ENCODE measurements at places on chromosomes 6 and 20. TPM values are rescaled to one million over a fixed set of nuclear protein-coding genes. Genes with fewer than 3 reads are reported as not detected.

Gene MOXD1
- total RNA-seq = 0.58 TPM

DNA sequence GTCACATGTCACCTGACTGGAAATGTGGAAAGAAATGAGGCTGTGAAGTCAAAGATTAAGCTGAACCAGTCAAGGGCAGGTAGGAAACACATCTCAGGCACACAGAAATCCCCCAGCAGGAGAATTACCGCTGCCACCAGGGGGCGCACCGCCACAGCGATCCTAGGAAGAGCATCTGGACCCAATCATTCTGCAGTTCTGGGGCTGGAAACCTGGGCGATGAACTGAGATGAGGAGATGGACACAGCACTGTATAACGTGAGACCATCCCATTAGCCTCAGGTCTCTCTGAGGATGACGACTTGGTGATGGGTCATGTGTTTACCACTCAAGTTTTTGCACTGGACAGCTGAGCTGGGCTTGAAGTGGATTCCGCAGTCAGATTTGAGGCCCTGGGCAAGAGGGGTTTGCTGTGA, 6.5 kb upstream of the SLC24A3 start:
- no peak overlapping the region for H3K4me3 ChIP-seq
- no peaks in the 10 kb centered on the region for H3K27me3 ChIP-seq
- DNase-seq = peak; percentile 87
- no peak overlapping the region for H3K27ac ChIP-seq

Gene SRPK1
- total RNA-seq = 24.1 TPM

- no peaks in the 10 kb centered on the region for H3K36me3 ChIP-seq
- DNase-seq = no peak
- H3K4me1 ChIP-seq = no peaks in the 10 kb centered on the region
- no peak overlapping the region for H3K27ac ChIP-seq
- H3K27me3 ChIP-seq = no peaks in the 10 kb centered on the region
Measured at GRCh38 chr20:20864351-20865096, 152.1 kb upstream of the RALGAPA2 start.

DNA sequence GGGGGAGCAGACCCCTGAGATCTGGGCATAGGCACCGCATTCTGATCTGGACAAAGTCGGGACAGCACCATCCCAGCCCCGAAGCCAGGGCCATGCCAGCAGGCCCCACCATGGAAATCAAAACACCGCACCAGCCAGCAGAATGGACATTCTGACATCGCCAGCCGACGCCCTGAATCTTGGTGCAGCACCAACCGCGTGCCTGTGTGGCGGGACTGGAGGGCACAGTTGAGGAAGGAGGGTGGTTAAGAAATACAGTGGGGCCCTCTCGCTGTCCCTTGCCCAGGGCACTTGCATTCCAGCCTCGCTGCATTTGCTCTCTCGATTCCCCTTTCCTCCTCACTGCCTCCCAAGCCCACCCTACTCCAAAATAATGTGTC, 2.0 kb downstream of the NNAT start:
- H3K27me3 ChIP-seq = no peaks in the 10 kb centered on the region
- H3K27ac ChIP-seq = peak overlapping the region; percentile 100
- H3K4me1 ChIP-seq = peaks cover 46% of the 10 kb centered on the region
- H3K36me3 ChIP-seq = peaks cover 37% of the 10 kb centered on the region

DNA sequence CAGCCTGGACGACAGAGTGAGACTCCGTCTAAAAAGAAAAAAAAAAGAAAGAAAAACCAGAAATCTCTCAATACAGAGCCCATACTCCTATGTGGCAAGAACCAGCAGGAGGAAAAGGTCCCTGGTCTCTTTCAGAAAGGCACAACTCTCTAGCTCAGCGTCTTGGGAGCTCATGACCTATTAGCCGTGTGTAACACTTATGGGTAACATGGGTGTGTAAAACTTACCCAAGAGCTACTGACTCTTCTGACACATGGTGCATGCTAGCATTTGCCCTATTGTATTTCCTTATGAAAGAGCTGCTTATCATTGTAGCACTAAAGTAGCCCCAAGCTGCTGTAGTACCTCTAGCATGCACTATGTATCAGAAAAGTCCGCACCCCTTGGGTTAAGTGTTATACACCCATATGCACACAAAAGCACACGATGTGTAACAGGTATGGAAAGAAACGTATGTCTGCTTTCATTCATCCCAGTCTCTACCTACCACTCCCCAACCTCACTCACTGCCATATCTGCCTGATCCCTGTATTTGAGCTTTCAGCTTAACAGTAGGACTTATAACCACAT, 85.4 kb downstream of the ZMYND8 start:
- H3K36me3 ChIP-seq = no peaks in the 10 kb centered on the region
- DNase-seq = no peak
- H3K4me3 ChIP-seq = no peak overlapping the region

DNA sequence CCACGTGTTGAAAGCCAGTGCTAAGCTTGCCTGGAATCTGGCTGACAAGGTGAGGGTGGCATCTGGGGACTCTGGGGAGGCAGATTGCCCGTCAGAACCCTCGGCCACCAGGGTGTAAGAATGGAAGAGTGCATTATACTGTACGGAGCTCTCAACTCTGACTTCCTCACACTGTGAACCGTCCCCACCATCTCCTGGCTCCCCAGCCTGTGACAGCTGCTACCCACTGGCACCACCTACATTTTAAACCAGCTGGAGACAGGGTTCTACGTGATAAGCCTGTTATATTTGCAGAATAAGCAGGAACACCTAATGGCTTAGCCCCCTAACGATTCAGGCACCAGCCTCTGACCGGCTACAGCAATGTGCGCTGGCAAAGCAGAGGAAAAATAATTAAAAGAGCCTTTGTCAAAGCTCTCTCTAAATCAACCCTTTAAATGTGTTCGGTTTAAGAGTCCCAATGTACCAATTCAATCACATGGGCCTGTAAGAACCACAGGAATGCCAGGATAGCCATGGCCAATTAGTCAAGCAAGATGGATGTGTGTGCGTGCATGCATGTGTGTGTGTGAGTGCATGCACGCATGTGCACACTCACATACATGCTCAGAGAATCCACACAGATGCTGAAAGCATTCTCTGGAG, 89.1 kb upstream of the TAB2 start:
- H3K36me3 ChIP-seq = no peaks in the 10 kb centered on the region
- DNase-seq = no peak
- no peak overlapping the region for H3K27ac ChIP-seq
- H3K27me3 ChIP-seq = no peaks in the 10 kb centered on the region
- H3K4me3 ChIP-seq = no peak overlapping the region
- H3K4me1 ChIP-seq = peaks cover 8% of the 10 kb centered on the region

GRCh38 chr20:14667226-14667625, 329.8 kb upstream of the FLRT3 start:
- H3K27me3 ChIP-seq = no peaks in the 10 kb centered on the region
- H3K27ac ChIP-seq = no peak overlapping the region
- no peak overlapping the region for H3K4me3 ChIP-seq
- no peaks in the 10 kb centered on the region for H3K4me1 ChIP-seq

Gene PBOV1
- not detected for total RNA-seq

Gene SYNDIG1
- total RNA-seq = not detected

DNA sequence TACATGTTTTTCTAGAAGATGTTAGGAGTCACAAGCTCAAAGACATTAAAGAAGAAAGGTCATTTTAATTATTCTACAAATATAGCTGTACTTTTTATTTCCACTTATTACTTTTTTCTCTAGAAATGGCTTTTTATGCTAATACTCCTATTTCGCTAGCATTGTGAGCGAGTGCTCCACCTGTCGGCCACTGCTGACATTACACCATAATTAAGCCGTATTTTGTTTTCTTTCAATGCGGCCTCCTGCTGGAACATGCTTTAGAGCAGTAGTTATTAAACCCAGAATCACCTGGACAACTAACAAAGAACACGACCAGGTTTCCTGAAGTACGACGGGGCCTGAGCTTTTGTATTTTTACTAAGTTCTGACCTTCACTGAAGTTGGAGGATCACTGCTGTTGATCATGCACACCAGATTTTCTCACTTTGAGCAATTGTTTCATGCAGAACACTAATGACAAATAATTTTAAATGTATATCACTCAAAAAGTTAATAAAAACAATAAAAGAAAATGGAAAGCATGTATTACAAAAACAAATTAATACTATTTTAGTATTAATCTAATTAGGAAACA, 74.1 kb upstream of the PAK5 start:
- H3K27ac ChIP-seq = no peak overlapping the region
- H3K36me3 ChIP-seq = no peaks in the 10 kb centered on the region
- DNase-seq = peak; percentile 17
- no peak overlapping the region for H3K4me3 ChIP-seq

DNA sequence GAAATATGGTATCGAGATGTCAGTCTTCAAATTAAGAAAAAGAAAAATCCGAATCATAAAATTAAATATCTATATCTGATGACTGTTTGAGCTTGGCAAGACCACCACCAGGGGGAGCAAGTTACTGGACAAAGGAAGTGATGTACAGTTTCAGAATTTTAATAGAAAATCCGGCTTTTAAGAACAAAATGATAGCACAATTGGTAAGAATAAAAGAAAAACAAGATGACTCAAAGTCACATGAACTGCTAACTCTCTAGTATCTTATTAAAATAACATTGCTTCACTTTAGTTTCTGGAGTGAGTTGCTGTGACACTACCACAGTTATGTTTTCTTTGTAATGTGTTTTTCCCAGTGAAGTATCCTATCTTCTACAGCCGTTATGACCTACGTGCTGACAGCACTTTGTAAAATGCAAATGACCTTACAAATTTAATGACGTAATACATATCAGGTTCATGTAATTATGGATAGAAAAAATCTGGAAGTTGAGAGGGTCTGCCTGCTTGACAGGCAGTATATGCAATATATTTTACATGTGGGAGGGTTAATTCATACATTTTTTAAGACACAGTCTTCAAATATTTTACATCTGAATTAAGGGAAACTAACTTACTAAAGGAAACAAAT, 405.3 kb upstream of the HS3ST5 start:
- H3K4me1 ChIP-seq = no peaks in the 10 kb centered on the region
- H3K4me3 ChIP-seq = no peak overlapping the region
- H3K27ac ChIP-seq = no peak overlapping the region
- no peaks in the 10 kb centered on the region for H3K27me3 ChIP-seq
- DNase-seq = no peak

Gene CENPQ
- total RNA-seq = 2.0 TPM

Gene TLDC2
- not detected for total RNA-seq

Gene F13A1
- 26.2 TPM for total RNA-seq

- no peaks in the 10 kb centered on the region for H3K36me3 ChIP-seq
- no peak overlapping the region for H3K4me3 ChIP-seq
- H3K27ac ChIP-seq = no peak overlapping the region
- DNase-seq = no peak
Measured at GRCh38 chr6:31042806-31043205, 32.5 kb downstream of the MUC22 start.

DNA sequence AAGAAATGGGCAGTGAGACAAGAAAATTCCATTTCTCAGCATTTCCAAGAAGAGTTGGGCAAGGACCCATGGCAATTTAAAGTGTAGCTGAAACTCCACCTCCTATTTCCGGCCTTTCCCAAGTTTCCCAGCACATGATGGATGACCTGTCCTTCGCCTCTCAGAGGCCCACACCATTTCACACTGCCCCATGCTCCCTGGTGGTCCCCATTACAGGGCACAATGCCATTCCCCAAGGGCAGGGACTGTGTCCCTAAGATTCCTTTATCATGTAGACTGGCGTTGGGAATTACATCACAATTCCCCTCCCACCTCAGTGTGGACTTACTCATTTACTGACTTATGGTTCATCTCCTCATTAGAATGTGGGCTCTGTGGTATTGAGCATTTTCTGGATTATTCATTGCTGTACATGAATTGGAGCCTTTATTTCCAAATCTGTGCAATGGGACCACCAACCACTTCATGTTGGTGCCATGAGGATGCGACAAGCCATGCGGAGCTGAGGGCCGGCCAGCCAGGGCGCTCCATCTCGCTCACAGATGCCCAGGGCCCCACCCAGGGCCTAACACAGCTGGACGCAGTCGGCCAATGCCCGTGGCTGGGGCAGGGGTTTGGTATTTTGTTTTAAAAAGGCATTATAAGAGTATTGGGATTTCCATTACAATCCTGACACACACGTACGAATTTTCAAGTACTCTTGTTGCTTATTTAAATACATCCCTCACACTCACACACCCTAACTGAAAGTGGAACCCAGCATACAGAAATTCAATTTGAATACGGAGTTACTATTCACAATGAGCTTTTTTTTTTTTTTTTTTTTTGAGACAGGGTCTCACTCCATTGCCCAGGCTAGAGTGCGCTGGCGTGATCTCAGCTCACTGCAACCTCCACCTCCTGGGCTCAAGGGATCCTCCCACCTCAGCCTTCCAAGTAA, 5.4 kb downstream of the ACSS1 start:
- DNase-seq = no peak
- peak overlapping the region; percentile 19 for H3K4me3 ChIP-seq
- peak overlapping the region; percentile 83 for H3K27ac ChIP-seq
- peaks cover 90% of the 10 kb centered on the region for H3K4me1 ChIP-seq
- no peaks in the 10 kb centered on the region for H3K27me3 ChIP-seq

Gene ME1
- 37.0 TPM for total RNA-seq

- no peak overlapping the region for H3K4me3 ChIP-seq
- DNase-seq = no peak
- no peak overlapping the region for H3K27ac ChIP-seq
- H3K36me3 ChIP-seq = no peaks in the 10 kb centered on the region
Measured at GRCh38 chr6:16832043-16832567, 70.8 kb upstream of the ATXN1 start.

- H3K27ac ChIP-seq = no peak overlapping the region
- H3K27me3 ChIP-seq = no peaks in the 10 kb centered on the region
- no peak overlapping the region for H3K4me3 ChIP-seq
- DNase-seq = no peak
- no peaks in the 10 kb centered on the region for H3K4me1 ChIP-seq
Measured at GRCh38 chr6:160102956-160103824, 18.4 kb upstream of the SLC22A1 start.

DNA sequence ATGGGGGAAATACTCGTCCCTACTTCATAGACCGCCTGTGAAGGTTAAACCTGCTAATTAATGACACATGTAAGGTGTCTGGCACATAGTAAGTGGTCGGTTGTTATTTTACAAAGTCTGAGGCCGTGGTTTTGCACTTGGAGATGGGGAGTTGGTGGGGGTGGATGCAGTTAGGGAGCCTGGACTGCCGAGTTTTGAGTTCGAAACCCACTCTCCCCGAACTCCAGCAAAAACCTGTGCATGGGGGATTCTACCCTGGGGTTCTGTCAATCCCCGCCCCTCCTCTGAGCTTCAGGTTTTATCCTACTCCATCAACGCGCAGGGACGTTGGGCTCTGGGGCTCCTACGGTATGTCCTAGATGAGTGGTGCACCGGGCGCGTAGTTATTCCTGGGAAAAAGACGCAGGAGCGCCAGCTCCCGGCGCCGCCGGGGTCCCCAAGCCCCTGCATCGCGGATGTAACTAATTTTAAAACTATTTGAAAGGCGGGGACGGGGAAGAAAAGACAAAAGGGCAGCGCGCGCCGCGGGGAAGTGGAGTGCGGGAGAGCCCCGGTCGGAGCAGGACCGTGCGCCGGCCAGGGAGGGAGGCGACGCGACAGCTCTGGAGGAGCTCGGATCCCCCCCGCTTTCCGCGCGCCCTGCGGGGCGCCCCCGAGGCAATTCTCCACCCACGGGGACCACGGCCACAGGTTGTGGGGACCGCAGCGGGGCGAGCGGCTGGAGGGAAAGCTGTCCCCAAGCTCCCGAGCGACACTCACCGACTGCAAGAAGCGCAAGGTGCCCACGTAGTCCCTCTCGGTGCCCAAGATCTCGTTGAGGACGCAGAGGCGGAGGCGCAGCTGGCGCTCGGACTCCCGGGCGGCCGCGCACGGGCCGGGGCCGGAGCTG, 672 bp downstream of the PREX1 start:
- peak overlapping the region; percentile 76 for H3K4me3 ChIP-seq
- peaks cover 4% of the 10 kb centered on the region for H3K4me1 ChIP-seq
- H3K36me3 ChIP-seq = no peaks in the 10 kb centered on the region

Gene OR2J3
- not detected for total RNA-seq

- no peaks in the 10 kb centered on the region for H3K4me1 ChIP-seq
- no peak overlapping the region for H3K4me3 ChIP-seq
- no peaks in the 10 kb centered on the region for H3K27me3 ChIP-seq
- H3K27ac ChIP-seq = no peak overlapping the region
Measured at GRCh38 chr20:11569163-11569562, 348.5 kb upstream of the BTBD3 start.

Measured in psoas muscle (tissue), 8 donors.